ENCODE measurements at places on chromosomes 11 and 22.
A peak's percentile ranks its signal among the peaks of the same experiment; 100 is the strongest.

DNA sequence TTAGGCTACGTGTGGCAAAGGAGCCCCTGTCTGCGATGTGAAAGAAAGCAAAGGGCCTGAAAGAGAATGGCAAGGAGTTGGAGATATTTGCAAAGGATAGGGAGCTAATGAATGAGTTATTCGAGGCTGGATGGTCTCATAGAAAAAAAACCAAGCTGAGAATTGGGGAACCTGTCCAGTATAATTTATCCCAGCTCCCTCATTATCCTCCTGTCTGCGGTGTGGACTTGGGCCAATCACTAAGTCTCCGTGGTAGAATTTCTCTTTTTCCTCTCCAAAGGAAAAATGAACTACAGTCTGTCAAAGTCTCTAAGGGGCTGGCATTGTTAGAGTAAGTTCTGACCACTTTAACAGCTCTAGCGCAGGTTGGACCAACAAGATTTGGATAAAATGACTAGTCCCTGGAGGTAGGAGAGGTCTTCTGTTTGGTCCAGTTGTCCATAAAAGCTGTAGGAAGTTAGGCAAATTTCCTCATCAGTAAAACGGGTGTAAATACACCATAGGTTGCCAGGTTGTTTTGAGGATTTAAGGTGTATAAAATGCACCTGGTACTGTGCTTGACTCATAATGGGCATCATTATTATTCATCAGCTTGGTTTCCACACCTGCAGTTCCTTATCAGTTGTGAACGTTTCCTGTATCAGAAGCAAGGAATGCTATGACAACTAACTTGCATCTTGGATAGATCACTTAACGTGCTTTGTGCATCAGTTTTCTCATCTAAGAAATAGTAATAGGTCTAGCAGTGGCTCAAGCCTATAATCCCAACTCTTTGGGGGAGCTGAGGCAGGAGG is 10.3 kb upstream of the CDON start:
- no peak for DNase-seq

- peak; percentile 38 for DNase-seq
These were observed 86.3 kb downstream of the CCDC83 start for GRCh38 chr11:85941380-85941973.

GRCh38 chr11:10268746-10269488 is 25.1 kb downstream of the SBF2 start:
- DNase-seq = no peak

- DNase-seq = no peak
These were observed 52.8 kb downstream of the FAM76B start for GRCh38 chr11:95736809-95737208.

- DNase-seq = no peak
These were observed 3.1 kb upstream of the SH3BP1 start for GRCh38 chr22:37636186-37636948.

DNA sequence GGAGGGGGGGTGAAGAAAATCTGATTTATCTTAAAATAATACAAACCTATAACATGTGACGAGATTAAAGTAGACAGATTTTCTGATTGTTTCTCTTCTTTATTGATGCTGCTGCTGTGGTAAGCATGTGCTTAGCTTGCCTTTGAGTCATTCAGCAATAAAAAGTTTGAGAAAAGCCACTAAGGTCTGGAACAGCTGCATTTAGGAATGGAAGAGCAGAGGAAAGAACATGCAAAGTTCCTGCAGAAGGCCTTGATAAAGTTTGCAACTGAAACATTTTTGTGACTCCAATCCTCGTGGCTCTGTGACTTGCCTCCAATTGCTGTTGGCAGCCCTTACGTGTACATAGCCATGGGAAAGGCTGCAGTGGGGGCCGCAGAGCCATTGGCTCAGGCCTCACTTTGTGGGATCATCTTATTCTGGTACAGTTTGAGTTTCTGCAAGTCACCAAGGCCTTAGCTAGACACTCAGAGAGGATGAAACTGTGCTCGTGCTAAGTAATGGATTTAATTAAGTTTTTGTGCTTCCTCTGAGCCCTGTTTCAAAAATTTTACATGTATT is 370.2 kb downstream of the AASDHPPT start:
- DNase-seq = no peak

- DNase-seq = no peak
These were observed 30.4 kb downstream of the SEZ6L start for GRCh38 chr22:26199665-26200064.

GRCh38 chr11:90373971-90374370 is 151.1 kb upstream of the CHORDC1 start:
- no peak for DNase-seq

- DNase-seq = no peak
These were observed 804.4 kb downstream of the BRD1 start for GRCh38 chr22:49023161-49023878.

DNA sequence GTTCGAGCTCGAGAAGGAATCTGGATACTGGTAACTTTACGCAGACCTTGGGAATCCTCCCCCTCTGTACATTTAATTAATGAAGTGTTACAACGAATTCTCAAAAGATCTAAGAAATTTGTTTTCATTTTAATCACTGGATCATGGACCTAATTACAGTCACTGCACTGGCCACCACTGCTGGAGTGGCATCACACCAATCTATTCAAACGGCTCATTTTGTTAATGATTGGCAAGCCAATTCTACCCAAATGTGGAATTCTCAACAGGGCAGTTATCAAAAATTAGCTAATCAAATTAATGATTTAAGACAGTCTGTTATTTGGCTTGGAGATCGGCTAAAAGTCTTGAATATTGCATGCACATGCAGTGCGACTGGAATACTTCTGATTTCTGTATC is 30.1 kb upstream of the ALDH3B2 start:
- DNase-seq = no peak

DNA sequence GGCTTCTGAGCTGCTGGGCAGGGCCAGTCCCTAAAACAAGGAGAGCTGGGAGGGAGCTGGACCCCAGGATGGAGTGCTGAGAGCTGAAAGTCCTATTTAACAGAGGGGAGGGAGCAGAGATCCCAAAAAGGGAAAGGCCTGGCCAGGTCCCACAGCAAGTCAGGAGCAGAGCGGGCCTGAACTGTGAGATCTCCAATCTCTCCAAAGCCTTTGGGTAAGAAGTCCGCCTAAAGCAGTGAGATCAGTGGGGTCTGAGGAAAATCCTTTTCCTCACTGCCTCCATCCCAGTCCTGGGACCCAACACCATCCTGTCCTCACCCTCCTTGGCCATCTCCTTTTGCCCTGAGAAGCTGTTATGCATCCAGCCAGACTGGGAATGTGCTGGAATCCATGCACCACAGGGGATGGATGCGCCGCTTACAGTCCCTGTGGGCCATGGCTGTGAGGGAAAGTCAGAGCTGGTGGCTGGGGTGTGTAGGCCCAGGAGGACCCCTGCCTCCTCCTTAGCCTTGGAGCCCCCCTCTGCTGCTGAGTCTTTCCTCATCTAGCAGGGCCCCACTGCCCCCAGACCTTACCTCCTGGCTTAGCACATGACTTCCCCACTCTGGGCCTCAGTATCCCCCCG is 8.6 kb downstream of the LRRC75B start:
- DNase-seq = no peak

GRCh38 chr11:69443138-69443967 is 38.1 kb upstream of the LINC01488 start:
- peak; percentile 88 for DNase-seq

- no peak for DNase-seq
These were observed 118.2 kb upstream of the BLID start for GRCh38 chr11:122234257-122234656.

DNA sequence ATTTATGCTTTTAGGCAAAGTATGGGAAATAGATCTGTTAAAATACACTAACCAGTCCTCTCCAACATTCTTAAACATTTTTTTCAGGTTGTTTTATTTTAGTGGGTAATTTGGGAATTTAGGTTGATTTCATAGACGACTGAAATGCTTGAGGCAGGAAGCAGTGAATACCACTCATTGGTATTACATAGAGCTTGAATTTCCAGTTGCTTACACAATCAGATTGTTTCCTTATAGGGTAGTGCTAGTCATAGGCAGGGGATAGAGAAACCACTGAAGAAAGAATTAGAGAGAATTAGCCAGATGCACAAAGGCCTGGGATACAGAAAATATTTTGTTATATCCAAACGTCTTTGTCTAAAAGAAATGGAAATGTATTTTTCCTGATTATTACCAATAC is 23.9 kb upstream of the LYVE1 start:
- no peak for DNase-seq

GRCh38 chr11:61059260-61059752 is 43.0 kb upstream of the CD5 start:
- no peak for DNase-seq

- no peak for DNase-seq
These were observed 125.4 kb downstream of the LUZP2 start for GRCh38 chr11:24622262-24622661.

- DNase-seq = no peak
These were observed 72.3 kb downstream of the PPP6R3 start for GRCh38 chr11:68532727-68533369.

DNA sequence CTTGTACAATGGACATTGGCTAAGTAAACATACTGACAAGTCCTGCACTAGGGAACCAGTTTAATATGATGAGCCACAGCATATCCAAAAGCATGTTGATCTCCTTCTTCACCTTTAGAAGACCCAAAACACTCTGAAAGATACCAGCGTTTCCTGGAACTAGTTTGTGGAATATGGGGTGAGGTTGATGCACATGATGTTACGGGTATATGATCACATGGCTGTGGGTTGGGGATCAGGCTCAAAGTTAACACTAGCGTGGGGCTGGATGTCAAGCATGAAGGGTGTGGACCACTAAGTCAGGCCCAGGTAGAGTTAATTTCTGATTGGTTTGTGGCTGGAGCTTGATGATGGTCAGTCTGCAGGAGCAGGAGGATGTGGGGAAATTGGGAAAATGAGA is 9.0 kb downstream of the IGLL5 start:
- no peak for DNase-seq

GRCh38 chr11:86800076-86800959 is at the start of gene PRSS23:
TSS of gene PRSS23 (plus strand) at chr11:86800542. CDS start at chr11:86807644, 7,102 bp downstream.
- DNase-seq = peak; percentile 57
